ENCODE measurements at places on chromosomes 2 and 18.

GRCh38 chr2:8685697-8686358 lies 4.0 kb downstream of the ID2 start:
- peak; percentile 69 for DNase-seq

- no peak for DNase-seq
Observed at GRCh38 chr2:225761396-225761795, 361.9 kb downstream of the NYAP2 start.

DNA sequence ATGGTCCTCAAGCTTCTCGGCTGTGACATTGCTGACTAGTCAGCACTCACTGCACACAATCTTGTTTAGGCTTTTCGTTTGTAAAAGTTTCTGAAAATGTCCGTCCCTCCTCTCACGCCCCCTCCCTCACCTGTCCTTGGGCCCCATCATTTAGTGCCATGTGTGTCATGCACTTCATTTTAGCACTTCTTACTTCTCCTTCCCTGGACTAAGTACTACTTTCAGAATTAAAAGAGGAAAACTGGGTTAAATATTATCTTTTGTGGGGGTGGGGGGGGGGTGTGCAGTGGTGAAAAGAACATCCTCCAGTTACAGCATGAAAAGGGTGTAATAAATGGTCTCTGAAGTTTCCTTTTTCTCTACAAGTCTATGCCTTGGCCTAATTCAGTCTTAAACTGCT lies 182.0 kb upstream of the SP5 start:
- no peak for DNase-seq

- no peak for DNase-seq
Observed at GRCh38 chr2:220779931-220780330, 792.2 kb downstream of the EPHA4 start.

- no peak for DNase-seq
Observed at GRCh38 chr2:164792316-164793170, 49.1 kb downstream of the COBLL1 start.

DNA sequence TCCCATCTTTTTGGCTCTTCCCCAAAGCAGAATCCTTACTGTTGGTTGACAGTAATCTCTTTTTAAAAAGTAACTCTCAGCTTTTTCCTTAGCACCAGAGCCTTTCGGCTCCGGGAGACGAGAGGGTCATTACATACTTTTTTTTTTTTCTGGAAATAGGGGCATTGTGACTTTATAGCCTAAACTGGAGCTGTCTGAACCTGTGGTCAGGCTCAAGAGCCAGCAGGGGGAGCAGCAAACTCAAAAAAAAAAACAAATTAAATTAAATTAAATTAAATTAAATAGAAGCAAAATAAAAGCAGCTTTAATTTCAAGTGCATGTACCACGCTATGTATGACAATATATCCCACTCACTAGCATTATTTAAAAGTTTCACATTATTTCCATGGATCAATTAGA lies 156.6 kb downstream of the DTNA start:
- DNase-seq: no peak

DNA sequence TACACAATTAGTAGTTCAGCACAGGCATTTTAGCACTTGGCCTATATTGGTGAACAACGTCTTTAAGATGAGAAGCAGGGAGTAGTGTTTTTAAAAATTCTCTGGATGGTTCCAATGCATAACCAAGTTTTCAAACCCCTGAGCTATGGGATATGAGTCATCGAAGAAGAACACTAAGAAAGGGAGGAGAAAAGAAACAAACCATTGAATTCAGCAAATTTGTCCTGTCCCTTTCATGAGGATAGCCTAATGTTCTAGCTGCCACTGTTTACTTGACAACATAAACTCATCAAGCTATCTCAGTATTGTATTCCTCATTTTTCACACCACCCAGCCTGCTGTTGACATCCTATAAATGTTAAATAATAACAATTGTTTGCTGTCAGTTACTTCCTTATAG lies 158.0 kb downstream of the BARD1 start:
- DNase-seq: no peak

DNA sequence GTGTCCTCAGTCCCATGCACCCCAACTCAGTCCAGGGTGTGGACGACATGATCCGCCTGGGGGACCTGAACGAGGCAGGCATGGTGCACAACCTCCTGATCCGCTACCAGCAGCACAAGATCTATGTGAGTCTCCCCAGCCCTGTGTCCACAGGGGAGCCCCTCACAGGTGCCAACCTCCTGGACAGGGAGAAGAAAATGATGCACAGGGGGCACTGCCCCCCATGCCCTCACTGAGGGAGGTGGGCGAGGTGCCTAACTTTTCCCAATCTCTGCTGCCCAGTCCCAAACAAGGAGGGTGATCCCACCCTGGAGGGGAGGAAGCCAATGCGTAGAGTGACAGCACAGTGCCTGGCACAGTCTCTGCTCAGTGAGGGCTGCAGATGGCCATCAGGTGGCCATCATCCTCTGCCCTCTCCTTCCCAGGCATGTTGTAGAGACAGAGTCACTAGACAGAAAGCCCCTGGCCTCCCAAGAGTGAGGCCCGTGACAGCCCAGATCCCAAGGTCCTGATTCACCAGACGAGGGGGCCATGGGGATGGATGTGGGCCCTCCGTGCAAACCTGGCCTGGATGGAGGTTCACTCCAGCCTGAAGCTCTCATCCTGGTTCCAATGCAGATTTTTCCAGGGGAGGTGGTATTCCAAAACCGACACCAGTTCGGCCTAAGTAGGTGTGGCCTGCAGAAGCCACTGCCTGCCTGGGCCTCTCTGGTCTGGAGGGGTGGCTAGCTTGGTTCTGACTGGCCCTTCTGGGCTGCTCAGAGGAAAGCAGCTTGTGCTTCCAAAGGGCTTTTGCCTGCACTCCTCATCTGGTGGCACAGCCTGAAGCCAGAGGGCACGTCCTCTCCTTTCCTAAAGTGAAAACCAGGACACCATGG lies 30.0 kb downstream of the MYO7B start:
- DNase-seq: no peak

DNA sequence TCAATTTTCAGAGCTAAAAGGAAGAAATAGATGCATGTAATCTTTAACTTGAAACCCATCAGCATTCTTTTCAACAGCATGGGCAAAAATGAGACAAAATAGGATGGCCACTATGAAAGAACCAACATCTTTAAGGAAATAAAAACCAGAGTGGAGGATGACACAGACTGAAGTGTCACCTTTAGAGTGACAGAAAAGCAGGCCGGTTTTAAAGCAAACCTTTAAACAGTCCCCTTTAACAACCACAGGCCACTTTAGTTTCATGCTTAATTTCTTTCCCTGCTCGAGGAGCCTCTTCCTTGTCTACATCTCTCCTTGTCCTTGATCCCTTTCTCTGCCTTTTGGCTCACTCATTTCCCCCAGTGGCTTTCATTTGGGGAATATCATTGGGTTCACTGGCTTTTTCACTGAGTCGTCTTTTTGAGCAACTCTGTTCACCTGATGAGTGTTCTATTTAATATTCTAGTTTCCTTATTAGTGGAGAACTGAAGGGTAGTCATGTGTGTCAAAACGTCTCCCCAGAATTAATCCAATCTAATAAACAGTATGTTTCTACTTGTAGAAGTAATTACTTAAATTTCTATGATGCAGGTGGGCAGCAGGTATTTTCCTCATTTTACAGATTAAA lies 72.5 kb downstream of the DOCK10 start:
- DNase-seq: no peak

DNA sequence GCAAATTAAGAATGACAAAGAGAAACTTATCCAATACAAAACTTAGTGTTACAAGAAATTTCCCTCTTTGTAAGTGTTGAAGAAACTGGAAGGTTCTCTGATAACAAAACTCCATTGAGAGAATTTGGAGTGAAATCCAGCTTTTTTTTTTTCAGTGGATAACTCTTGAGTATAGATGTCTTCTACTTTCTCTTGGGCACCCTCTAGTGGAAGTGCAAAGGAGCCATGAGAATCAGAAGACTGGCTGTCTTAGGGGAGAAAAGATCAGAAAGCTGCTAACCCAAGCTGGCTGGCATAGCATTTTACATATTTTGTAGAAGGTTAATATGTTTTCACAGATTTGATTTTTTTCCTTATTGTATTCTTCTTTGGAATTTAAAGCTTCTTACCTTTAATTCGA lies 138.8 kb upstream of the SATB2 start:
- no peak for DNase-seq

GRCh38 chr2:181367411-181367810 lies 89.8 kb upstream of the ITGA4 start:
- DNase-seq: no peak

DNA sequence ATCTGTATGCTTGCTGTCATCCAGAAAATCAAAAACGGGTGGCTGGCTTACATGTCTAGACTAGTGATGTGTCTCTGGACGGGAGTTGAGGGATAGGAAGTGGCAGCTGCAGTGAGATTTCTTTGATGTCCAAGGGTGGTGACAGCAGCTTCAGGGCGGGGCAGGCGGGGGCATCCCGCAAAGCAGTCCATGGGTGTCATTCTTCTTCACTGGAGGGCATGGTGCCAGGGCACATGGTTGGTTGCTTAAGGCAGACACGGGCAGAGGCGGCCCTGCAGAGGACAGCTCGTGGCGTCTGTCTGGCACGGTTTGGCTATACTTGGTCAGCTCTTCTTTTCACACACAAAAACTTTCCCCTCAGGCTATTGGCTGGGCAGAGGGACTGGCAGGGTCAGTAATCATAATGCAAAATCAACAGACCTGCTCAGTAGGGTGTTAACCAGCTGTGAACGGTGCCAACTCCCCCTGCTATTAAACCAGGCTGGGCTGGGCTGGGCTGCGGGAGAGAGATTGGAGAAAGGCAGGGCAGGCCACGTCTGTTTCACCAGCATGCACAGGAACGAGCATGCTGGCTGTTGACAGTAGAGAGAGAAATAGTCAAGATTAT lies 63.7 kb downstream of the COL4A3 start:
- no peak for DNase-seq

- no peak for DNase-seq
Observed at GRCh38 chr2:216695401-216695821, at the start of gene IGFBP5. Gene IGFBP5, minus strand, starts transcription at chr2:216695549. Its CDS starts 774 bp downstream, at chr2:216694775.

GRCh38 chr2:137797641-137798040 lies 166.6 kb upstream of the HNMT start:
- DNase-seq: no peak

DNA sequence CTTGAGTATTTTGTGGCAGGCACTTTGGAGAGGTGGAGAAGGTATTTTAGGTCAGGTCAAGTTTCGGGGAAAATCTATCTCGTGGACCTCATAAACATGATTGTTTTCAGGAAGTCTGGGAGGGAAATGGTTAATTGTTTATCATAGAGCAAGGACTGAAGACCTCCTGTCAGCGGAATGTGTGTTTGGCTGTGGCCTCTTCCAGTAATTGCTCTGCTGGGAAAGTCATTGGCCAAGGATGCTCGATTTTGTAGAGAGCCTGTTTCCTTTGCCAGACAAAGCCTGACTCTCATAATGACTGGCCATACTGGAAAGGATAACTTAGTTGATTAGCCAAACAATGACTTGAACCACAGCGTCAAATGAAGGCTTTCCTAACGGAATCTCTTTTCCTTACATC lies 30.0 kb downstream of the IL1R2 start:
- DNase-seq: no peak

GRCh38 chr2:188518381-188518780 lies 226.7 kb downstream of the GULP1 start:
- no peak for DNase-seq

GRCh38 chr2:181430406-181431118 lies 26.6 kb upstream of the ITGA4 start:
- no peak for DNase-seq

DNA sequence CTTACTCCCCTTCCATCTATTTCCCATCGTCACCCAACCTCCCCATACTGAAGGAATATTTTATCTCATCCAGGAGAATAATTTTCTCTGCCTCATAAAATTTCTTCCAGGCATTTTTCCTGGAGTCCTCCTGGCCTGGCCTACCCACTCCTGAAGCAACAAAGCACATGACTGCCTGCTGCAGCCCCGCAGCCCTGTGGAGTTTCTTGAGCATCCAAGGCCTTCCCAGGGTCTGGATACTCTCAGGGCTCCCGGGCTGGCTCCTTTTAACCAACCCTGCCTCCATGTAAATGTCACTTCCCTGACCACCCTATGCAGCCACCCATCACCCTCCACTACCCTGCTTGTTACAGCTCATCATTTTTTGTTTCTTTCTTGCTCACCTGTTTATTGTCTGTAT lies 64.0 kb downstream of the CDH20 start:
- DNase-seq: no peak

DNA sequence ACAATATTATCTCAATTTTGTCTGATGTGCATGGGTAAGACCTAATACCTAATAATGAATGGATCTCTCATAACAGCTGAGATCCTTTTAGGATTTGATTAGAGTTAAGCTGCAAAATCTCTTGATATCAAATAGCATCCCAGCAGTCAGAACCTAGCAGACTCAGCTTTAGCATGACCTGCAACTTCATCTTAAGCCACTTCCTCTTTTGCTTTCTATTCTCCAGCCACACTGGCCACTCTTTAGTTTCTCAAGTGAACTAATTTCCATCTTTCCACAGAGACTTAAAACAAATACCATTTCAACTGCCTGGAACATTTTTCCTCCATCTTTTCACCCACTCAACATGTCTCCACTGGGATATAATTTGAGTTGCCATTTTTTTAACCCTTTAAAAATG lies 1251.6 kb upstream of the ZEB2 start:
- no peak for DNase-seq

DNA sequence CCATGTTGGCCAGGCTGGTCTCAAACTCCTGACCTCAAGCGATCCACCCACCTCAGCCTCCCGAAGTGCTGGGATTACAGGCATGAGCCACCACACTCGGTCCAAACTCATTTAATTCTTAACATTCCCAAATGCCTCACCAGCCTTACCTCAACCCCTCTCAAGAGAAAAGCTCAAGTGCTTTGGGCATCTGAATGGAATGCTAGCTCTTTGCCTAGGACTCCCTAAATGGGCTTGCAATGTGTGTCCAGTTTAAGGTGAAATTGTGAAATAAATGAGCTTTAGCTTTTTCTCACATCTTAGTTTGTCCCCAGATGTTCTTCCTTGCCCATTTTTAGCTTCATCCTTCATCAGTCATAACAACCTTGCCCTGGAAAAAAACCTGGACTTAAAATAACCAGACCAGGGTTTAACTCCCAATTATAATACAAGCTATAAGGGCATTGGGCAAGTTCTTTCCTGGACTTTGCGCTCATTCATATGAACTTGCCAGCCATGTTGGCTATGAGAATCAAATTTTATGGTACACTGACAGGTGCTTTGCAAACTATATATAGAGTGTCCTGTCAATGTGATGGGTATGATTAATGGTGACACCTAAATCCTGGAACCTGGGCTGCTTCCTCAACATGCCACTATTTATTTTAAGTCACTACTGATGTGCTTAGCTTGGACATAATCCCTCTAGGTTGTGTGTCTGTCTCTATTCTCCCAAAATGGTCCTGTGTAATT lies 95.1 kb upstream of the SERPINE2 start:
- DNase-seq: no peak

- no peak for DNase-seq
Observed at GRCh38 chr2:24209389-24210105, 34.7 kb downstream of the FAM228A start.

DNA sequence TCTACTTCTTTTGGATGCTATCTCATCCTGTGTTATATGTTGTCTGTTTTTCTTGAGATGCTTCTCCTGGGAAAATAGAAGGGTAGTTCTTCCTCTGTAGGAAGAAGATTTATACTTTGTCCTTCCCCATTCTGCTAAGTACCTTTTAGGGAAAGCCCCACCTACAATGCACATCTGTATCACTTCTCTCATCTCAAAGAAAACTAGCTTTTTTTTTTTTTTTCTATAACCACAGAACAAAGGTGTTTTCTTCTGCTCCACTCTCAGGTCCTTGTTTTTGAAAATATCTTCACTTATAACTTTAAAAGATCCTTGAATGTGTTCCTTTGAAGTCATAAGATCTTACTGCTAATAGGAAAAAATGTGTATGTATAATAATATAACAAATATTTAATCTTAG lies 30.8 kb downstream of the CCDC150 start:
- DNase-seq: no peak
